ENCODE measurements at places on chromosomes 7 and 10. TPM values are rescaled to one million over a fixed set of nuclear protein-coding genes. Genes with fewer than 3 reads are reported as not detected.

The GARS1 gene
- total RNA-seq, result 144 TPM

The HTR5A gene
- total RNA-seq, result not detected

The MOGAT3 gene
- not detected for total RNA-seq

The ZNF804B gene
- total RNA-seq, result not detected

The TCAF2 gene
- total RNA-seq, result 5.4 TPM

The RBP3 gene
- not detected for total RNA-seq

The SFTPA1 gene
- total RNA-seq, result not detected

The ADCYAP1R1 gene
- total RNA-seq, result 0.69 TPM

The NRAP gene
- total RNA-seq, result not detected

The SERPINE1 gene
- 408 TPM for total RNA-seq

The OR6V1 gene
- total RNA-seq, result not detected

The CYP2C18 gene
- not detected for total RNA-seq

The HOXA4 gene
- total RNA-seq, result not detected
